ENCODE measurements at places on chromosomes 6 and 20. TPM values are rescaled to one million over a fixed set of nuclear protein-coding genes. Genes with fewer than 3 reads are reported as not detected.

CLPSL1 gene
- total RNA-seq, result not detected

EYA4 gene
- not detected for total RNA-seq

ZNF292 gene
- total RNA-seq, result 89.9 TPM

NANP gene
- 1.4 TPM for total RNA-seq

BPI gene
- not detected for total RNA-seq

MUCL3 gene
- not detected for total RNA-seq

ISM1 gene
- 0.32 TPM for total RNA-seq

AAR2 gene
- 19.0 TPM for total RNA-seq

FAM184A gene
- total RNA-seq, result 20.0 TPM

CRIP3 gene
- 0.69 TPM for total RNA-seq

POFUT1 gene
- 29.5 TPM for total RNA-seq

KIF25 gene
- total RNA-seq, result not detected

ADGRF5 gene
- total RNA-seq, result 0.37 TPM

EMILIN3 gene
- total RNA-seq, result not detected

CDH26 gene
- total RNA-seq, result 0.76 TPM
